Activated naive CD8-positive, alpha-beta T cell treated with anti-CD3 and anti-CD28 coated beads, Interleukin-2, amount 10 ng/mL, durations not matched to agents 7 days and 5 days (primary cell): ENCODE measurements at places on chromosomes 12 and 14. TPM values are rescaled to one million over a fixed set of nuclear protein-coding genes. Genes with fewer than 3 reads are reported as not detected.

GRCh38 chr12:102883204-102883799 is 33.7 kb downstream of the PAH start:
- peaks cover 8% of the 10 kb centered on the region for H3K27me3 ChIP-seq
- no peaks in the 10 kb centered on the region for H3K36me3 ChIP-seq
- H3K27ac ChIP-seq = no peak overlapping the region

CBLN3 gene
- total RNA-seq = 3.2 TPM

GRCh38 chr12:76952995-76953394 is 74.2 kb upstream of the CSRP2 start:
- no peak overlapping the region for H3K4me3 ChIP-seq
- no peak overlapping the region for H3K27ac ChIP-seq
- peaks cover 21% of the 10 kb centered on the region for H3K27me3 ChIP-seq

GRCh38 chr12:128807161-128807724 is 16.5 kb downstream of the SLC15A4 start:
- H3K27me3 ChIP-seq = no peaks in the 10 kb centered on the region
- H3K36me3 ChIP-seq = peaks cover 40% of the 10 kb centered on the region
- H3K4me3 ChIP-seq = no peak overlapping the region
- peaks cover 18% of the 10 kb centered on the region for H3K4me1 ChIP-seq
- no peak overlapping the region for H3K27ac ChIP-seq
- DNase-seq = no peak
